ENCODE measurements at places on chromosomes 5 and 9. TPM values are rescaled to one million over a fixed set of nuclear protein-coding genes. Genes with fewer than 3 reads are reported as not detected.

The ISL1 gene
- total RNA-seq: 1.9 TPM

The PTGR1 gene
- total RNA-seq: 74.6 TPM

The LHX3 gene
- not detected for total RNA-seq

The PRSS3 gene
- total RNA-seq: 48.0 TPM

The NR2F1 gene
- under 0.01 TPM for total RNA-seq

The CEP78 gene
- total RNA-seq: 11.9 TPM

The ZDHHC12 gene
- total RNA-seq: 58.0 TPM

The SOX30 gene
- not detected for total RNA-seq

The RAD1 gene
- 16.1 TPM for total RNA-seq

The CBY3 gene
- not detected for total RNA-seq

The LSM11 gene
- total RNA-seq: 3.6 TPM

The ZNF354C gene
- 1.9 TPM for total RNA-seq

The TMEM252 gene
- not detected for total RNA-seq

The TMED7 gene
- 84.8 TPM for total RNA-seq

The SCAMP1 gene
- total RNA-seq: 91.0 TPM

The KCTD16 gene
- under 0.01 TPM for total RNA-seq

The ZFP2 gene
- 1.5 TPM for total RNA-seq

The ZNF79 gene
- total RNA-seq: 10.8 TPM

The ZNF300 gene
- 2.7 TPM for total RNA-seq

The PCDHA10 gene
- total RNA-seq: 0.48 TPM

The PLAC8L1 gene
- total RNA-seq: 0.43 TPM

The OR1J1 gene
- total RNA-seq: not detected

The RFK gene
- total RNA-seq: 30.4 TPM

The LCN1 gene
- not detected for total RNA-seq

The INSL4 gene
- total RNA-seq: not detected

The PRELID1 gene
- 99.7 TPM for total RNA-seq

The SPATA31D4 gene
- not detected for total RNA-seq

The BARX1 gene
- not detected for total RNA-seq

The SPINK7 gene
- total RNA-seq: 4.3 TPM

The CCDC171 gene
- 1.9 TPM for total RNA-seq

The CNTNAP3B gene
- 9.8 TPM for total RNA-seq

The NMUR2 gene
- not detected for total RNA-seq

The OBP2A gene
- not detected for total RNA-seq

The GPR150 gene
- 0.24 TPM for total RNA-seq

The ADRA1B gene
- not detected for total RNA-seq

The CCNO gene
- total RNA-seq: 1.2 TPM

The CCDC69 gene
- total RNA-seq: 1.7 TPM

The SARDH gene
- 0.96 TPM for total RNA-seq

The SLF1 gene
- 2.9 TPM for total RNA-seq

The HACD4 gene
- 5.3 TPM for total RNA-seq

The SPINK6 gene
- not detected for total RNA-seq

The CYLC2 gene
- total RNA-seq: not detected

The PCDHB10 gene
- total RNA-seq: under 0.01 TPM

The CAVIN4 gene
- under 0.01 TPM for total RNA-seq

The PCDHA1 gene
- not detected for total RNA-seq

The PCDHGA8 gene
- total RNA-seq: 0.21 TPM

The PIP5K1B gene
- total RNA-seq: not detected

The LCNL1 gene
- total RNA-seq: not detected

The IL5 gene
- not detected for total RNA-seq

The ACTBL2 gene
- total RNA-seq: 0.21 TPM

The RXFP3 gene
- not detected for total RNA-seq
